ENCODE measurements at places on chromosomes 3 and 15.

- DNase-seq: no peak
Observed at GRCh38 chr3:53167418-53168174, 6.6 kb downstream of the PRKCD start.

GRCh38 chr3:16257309-16257708 is 7.4 kb downstream of the DPH3 start:
- DNase-seq: no peak

DNA sequence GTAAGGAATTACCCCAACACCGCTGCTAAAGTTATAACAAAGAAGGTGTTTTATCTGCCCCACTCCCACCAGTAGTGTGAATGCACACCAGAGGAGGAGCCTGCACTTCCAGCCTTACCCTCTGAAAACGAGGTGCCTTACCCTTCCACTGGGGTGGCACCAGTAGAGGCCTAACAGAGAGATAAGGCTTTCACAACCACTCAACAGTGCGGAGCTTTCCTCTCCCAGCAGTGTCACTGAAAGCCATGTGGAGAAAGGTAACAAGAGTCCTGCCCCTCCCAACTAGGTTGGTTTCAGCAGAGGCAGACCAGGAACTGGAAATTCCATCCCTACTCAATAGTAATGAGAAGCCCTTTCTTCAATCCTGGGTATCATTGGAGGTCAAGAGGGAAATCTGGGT is 539.2 kb downstream of the VGLL3 start:
- no peak for DNase-seq

DNA sequence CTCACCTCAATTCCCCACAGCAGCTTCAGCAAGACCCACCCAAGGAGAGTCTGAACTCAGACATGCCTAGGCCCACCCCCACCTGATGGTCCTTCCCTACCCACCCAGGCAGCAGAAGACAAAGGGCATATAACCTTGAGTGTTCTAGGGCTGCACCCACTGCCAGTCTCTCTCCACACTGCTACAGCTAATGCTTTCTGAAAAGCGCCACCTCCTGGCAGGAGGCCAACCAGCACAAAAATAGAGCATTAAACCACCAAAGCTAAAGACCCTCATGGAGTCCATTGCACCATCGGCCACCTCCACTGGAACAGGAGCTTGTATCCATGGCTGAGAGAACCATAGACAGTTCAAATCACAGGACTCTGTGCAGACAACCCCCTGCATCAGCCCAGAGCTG is 11.3 kb upstream of the RPL39L start:
- peak; percentile 40 for DNase-seq

DNA sequence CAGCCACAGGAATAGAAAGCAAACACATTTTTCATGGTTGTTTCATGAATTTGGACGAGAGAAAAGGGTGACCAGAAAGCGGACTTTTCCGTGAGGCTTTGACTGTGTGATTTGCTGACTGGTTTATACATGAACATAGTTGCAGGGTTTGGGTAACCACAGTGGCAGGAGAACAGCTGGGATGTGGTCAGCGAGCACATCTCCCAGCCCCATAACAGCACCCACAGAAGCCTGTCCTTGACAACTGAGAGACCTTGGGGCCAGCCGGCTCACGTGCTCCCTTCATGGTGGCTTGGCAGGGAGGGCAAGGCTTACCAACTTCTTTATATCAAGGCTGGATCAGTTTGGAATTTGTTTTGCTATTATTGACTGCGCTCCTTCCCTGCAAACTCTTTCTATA is 13.2 kb upstream of the RGMA start:
- DNase-seq: no peak

DNA sequence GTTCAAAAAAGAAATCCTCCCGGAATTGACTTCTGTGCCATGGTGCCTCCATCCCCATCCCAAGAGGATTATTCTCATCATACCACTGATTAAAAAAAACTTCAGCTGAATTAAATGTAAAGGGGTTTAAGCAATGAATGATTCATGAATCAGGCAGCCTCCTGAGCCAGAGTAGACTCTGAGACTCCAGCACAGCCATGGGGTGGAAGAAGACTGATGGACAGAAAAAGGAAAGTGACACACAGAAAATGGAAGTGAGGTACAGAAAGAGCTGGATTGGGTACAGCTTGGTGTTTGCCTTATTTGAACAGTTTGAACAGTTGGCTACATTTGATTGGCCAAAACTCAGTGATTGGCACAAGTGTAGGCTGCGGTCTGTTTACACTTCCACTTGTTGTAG is 224.8 kb upstream of the ATP10A start:
- DNase-seq: no peak

DNA sequence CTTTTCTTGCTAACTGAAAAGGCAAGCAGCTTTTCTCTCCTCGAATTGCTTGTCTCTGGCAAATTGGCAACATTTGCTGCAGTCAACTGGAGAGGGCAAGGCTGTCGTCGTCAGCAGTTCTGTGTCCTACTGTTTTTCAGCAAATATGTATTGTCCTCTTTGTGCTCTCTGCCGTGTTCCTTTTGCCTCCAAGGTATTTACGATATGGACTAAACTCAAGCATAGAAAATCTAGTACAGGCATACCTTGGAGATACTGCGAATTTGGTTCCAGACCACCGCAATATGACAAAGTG is 558 bp upstream of the SLC30A4 start:
- DNase-seq: no peak

DNA sequence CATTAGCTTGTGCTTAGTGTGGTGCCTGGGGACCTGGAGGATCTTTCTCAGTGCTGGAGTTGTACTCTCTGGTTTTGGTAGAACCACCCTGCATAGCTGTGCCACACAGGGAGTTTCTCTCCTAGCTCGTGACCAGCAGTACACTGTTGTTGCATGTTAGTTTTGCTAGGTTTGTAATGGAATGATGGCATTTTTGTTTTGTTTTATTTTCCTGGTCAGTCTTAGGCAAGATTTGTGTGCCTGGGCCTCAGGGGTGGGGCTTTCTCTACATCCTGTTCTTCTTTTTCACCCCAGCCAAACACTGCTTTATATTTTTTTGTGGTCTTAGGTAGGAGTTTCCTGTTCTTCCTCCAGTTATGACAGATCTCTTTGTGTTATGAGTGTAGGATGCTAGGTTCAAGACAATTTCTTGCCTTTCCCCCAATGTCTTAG is 534.5 kb upstream of the KCNMB2 start:
- no peak for DNase-seq

DNA sequence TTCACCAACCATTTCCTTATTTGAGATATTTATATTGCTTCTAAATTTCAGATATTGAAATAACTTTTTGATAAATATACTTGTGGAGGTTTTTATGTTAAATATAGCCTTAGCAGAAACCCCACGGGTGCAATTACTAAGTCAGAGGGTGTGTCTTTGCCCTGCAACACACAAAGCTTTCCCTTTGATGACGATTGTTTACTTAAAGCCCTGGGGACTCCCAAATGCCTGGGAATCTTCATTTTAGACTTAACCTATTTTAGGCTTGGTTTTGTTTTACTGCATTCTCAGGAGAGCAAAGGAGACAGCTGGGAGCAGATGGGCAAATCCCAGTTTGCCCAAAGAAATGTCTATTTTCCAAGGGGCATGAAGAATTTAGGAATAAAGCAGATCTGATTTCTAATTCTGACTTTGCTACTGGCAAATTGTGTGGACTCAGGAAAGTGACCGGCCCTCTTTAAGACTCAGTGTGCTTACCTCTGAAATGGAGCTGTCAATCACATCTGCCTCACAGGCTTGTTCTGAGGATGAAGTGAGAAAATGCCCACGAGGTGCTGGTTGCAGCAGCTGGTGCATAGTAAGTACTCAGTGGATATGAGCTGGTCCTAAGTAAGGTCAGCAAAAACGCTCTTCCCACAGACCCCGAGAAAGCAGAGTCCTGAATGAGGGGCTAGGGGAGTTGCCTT is 49.3 kb upstream of the CA12 start:
- DNase-seq: no peak

GRCh38 chr15:66966256-66966655 is 99.1 kb upstream of the SMAD3 start:
- DNase-seq: no peak

GRCh38 chr3:46221391-46221790 is 13.3 kb upstream of the CCR1 start:
- DNase-seq: no peak

GRCh38 chr3:104989878-104990277 is 376.8 kb upstream of the ALCAM start:
- no peak for DNase-seq

DNA sequence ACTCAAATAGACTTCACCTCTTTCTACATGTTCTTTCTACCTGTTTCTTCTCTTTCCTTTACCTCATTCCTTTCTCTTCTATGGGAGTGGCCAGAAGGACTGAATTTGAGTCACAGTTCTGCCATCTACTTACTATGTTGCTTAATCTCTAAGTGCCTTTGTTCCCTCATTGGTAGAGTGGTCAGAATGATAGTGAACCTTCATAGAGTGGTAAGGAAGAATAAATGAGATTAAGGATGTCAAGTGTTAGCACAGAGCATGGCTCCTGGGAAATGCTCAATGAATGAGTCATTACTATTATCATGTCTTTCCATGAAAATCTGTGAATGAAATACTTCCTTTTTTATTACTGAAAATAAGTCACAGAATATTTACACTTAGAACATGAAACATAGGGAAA is 17.5 kb downstream of the TMEM207 start:
- no peak for DNase-seq
